ENCODE measurements at places on chromosomes 16 and 17.
A peak's percentile ranks its signal among the peaks of the same experiment; 100 is the strongest.

- peak; percentile 46 for DNase-seq
Measured at GRCh38 chr16:76265434-76266045, 11.7 kb upstream of the CNTNAP4 start.

- DNase-seq = no peak
Measured at GRCh38 chr16:55491691-55492090, 12.7 kb downstream of the MMP2 start.

DNA sequence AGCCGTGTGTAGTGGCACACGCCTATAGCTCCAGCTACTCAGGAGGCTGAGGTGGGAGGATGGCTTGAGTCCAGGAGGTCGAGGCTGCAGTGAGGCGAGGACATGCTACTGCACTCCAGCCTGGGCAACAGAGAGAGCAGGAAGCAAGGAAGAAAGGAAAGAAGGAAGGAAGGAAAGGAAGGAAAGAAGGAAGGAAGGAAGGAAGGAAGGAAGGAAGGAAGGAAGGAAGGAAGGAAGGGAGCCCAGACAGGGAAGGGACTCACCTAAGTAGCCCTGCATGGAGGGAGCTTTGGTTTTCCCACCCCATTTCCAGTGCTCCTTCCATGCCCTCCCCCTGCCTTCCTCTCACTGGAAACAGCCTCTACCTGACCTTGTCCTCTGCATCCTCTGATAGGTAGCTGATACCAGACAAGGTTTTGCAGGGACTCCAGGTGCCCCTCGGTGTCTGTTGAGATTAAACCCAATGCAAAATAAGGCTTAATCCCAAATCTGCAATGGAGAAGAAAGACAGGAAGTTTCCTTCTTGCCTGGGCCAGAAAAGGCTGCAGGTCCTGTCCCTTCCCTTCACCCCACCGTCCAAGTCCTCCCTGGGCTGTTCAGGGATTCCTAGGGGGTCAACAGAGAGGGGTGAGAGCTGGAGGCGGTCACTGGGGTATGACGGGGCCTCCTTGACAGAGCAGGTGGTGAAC, 21.5 kb upstream of the CA4 start:
- no peak for DNase-seq

DNA sequence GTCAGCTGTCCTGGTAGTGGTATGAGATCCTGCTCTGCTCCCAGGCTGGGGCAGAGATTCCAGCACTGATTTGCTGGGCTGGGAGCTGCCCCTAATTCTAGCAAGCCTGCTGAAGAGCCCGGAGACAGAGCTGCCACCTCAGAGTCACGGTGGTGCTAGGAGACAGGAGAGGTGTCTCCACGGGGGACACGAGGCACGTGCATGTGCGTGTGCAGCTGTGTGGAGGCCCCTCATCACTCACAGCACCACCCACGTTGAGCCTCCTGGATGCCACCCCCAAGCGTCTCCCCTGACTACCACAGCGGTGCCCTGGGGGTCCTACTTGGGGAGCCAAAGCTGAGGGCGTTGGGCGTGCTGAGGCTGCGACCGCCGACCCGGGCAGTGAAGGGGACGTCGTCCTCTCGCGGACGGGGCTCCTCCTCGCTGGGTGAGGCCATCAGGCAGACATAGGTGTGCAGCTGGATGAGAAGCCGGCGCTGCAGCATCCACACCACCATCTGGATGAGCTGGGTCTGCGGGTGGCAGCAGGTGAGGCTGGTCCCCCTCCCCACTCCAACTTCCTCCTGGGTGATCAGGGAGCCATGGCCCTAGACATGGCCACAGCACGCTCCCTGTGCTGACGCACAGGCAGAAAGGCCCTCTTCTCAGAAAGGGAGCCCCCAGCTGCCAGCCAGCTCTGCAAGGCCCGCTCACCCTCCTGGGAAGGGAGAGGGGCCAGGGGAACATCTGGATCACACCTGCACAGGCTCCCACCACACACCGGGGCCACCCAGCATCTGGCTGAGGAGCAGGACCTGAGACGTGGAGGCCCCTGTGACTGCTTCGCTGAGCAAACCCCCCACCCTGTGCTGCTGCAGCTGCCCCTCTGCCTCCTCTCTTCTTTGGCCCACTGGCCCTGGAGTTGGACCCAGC, 11.6 kb downstream of the MPG start:
- no peak for DNase-seq

- DNase-seq = no peak
Measured at GRCh38 chr17:72457712-72458111, 336.9 kb downstream of the SOX9 start.

GRCh38 chr16:1071561-1072225, 854 bp upstream of the SSTR5 start:
- no peak for DNase-seq

DNA sequence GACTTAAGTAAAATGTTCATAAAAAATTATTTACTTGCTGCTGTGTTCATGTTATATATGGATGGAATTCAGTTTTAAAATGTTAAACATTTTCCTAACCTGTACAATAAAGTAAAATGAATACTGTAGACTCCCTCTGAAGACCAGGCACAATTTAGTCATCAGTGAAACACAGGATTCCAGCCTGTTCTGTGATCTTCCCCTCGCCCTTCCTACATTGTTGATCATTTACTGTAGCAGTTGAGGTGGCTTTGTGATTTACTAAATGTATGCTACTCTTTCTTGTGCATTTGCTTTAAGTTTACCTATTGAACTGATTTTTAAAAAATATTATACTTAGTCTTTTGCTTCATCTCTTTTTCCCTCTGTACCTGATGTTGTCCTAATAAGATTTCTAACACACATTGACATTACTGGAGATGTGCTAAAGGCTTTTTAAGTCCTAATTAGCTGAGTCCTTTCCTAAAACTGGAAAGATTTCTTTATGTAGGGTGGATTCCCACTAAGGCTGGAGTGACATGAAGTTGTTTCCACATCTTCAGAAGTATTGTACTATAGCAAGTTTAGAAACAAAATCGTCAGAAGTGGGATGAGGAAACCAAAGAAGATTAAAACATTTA, 38.1 kb downstream of the PHKB start:
- DNase-seq = no peak

- no peak for DNase-seq
Measured at GRCh38 chr17:13638855-13639458, 37.2 kb upstream of the HS3ST3A1 start.

DNA sequence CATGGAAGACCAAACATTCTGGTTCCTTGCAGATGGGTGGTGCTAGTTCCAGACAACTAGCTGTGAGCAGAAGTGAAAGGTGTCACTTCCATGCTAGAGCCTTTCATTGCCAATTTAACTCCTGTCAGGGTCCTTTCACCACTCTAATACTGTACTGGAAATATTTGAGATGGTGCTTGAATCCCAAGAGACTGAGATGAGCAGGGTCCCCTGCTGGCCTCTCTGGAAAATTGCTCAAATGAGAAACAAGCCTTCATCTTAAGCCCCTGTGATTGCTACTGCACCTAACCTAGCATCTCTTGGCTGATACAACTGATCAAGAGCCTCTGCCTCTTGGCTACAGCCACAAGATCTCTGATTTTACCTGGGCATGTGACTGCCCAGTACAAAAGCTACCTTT, 7.4 kb upstream of the VAC14 start:
- DNase-seq = no peak

GRCh38 chr16:72787130-72787513, 260.8 kb downstream of the ZFHX3 start:
- no peak for DNase-seq

DNA sequence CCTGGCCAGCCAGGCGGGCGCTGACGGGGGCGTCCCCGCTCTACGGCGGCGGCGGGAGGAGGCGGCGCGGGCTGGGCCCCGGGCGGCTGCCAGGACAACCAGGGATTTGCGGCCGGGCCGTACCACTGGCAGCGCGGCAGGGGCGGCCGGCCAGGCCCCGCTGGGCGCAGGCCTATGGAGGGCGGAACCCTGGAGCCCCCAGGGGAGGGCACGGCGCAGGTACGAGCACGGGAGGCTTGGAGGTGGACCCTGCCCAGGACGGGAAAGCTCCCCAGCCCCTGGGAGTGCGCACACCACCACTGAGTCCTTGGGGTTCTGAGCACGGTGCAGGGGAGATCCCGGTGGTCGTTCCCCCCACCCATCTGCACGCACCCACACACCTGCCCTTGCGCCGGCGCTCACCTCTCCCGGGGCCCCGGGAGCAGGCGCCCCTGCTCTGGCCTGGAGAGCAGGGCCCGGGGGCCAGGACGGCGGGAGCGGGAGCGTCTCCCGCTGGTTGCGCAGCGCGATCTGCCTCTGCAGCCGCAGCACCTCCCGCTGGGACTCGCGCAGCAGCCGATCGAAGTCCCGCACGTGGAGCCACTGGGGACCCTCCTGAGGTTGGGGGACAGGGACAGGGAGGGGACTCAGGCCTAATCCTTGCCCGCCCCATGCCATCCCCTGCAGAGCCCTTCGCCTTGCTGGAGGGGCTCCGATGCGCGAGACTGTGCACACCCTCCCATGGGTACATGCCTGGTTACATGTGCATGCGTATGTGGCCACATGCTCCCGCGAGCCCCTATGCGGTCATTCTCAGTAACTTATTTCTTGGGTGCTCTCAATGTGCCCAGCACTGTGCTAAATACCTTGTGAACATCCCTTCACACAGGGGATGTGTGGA, 3.9 kb downstream of the TSPOAP1 start:
- DNase-seq = no peak

DNA sequence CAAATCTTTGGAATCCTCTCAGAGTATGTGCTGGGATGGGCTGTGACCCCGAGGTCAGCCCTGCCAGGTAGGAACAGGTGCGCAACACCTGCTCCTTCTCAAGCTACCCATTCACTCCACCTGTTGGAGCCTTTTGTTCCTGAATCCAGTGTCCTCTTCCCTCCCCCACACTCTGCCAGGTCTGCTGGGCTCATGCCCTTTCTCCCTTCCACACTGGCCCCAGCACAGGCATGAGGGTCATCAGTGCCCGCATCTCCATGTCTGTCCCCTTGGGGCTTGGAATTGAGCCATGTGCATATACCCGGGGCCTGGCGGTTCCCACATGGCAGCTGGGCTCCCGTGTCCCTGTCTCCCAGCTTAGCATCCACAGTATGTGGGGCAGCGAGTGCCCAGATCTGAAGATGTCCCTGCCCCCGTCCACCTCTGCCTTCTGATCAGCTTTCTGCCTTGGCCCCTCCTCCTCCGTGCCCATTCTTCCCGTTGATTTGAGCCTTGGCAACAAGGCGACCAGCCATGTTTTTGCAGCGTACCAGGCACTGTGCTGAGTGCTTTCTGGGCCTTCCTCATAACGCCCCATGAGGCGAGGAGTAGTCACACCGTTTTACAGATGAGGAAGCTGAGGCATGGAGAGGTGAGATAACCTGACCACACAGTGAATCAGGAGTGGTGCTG, 102.2 kb downstream of the RAP1GAP2 start:
- no peak for DNase-seq

DNA sequence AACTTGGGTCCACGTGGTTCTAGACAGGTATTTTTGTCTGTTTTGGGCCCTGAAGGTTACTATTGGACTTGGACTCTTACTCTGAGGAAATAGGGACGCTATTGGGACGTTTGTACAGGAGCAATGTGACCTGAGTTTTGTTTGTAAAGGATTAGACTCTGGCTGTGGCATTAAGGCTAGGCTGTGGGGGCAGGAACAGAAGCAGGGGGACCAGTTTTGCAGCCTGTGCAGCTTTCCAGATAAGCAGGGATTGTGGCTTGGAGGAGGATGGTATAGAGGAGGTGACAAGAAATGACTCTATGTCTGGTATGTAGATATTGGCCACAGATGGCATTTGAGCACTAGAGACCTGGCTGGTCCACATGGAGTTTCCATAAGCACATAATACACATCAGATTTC, 12.8 kb downstream of the NOD2 start:
- DNase-seq = no peak

- no peak for DNase-seq
Measured at GRCh38 chr17:59611503-59611902, 8.2 kb upstream of the CLTC start.

- DNase-seq = no peak
Measured at GRCh38 chr16:80174416-80174815, 366.4 kb upstream of the DYNLRB2 start.

DNA sequence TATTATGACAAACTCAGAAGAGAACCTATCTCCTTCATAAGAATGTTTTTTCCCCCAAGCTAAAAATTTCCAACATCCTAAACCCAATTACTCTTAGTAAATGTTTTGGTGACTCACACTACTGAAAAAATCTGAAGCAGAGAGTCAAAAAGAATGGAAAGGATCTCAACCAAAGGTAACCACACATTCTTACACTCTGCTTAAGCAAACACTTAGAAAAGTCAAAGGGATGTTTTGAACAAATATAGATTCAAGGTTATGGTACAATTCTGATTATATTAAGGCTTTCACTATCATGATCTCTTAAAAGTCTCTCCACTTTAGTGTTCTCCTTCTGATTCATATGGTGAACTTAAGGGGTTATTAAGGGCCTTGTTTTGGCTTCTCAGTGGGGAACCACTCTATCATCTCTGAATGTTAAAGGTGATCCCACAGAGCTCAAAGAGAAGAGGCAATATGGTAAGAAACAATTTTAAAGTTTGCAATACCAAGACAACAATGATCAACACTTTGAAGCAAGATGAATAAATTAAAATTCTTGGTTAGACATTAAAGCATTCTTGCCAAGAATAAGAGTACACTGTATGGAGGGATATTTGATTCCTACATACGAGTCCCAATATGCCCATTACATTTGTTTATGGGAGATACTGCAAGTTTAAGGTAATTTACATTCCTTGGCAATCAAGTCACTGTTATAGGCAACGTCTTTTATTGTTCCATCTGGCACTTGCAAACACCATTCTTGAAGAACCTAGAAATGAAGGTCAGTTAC, 69.2 kb downstream of the CDC27 start:
- DNase-seq = no peak

DNA sequence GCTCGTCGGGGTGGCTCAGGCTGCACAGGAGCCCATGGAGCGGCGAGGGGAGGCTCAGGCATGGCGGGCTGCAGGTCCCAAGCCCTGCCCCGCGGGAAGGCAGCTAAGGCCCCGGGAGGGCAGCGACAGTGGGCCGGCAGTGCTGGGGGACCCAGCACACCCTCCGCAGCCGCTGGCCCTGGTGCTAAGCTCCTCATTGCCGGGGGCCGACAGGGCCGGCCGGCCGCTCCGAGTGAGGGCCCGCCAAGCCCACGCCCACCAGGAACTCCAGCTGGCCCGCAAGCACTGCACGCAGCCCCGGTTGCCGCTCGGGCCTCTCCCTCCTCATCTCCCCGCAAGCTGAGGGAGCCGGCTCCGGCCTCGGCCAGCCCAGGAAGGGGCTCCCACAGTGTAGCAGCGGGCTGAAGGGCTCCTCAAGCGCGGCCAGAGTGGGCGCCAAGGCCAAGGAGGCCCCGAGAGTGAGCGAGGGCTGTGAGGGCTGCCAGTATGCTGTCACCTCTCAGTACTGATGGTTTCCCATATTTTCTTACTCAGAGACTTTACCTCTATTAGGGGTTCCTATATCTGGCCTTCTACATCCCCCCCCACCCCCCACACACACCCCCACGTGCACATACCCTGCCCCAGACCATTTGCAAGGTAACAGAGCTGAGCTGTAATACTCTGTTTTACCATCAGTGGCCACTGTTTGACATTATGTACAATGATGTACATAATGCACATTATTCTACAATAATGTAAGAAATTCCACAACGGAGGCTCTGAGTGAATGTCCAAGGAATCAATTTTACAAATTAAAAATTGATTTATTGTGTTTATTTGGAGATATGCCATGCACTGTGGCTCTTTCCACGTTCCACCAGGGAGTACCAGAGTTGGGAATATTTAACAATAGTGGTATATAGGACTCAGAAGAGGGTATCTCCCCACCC, 3.7 kb upstream of the VAT1L start:
- no peak for DNase-seq

GRCh38 chr17:67324330-67324729, 42.0 kb downstream of the PSMD12 start:
- DNase-seq = no peak

Data from HEK293T (cell line).